ENCODE measurements at places on chromosomes 1 and 21. TPM values are rescaled to one million over a fixed set of nuclear protein-coding genes. Genes with fewer than 3 reads are reported as not detected.

Gene OPTC
- not detected for total RNA-seq

DNA sequence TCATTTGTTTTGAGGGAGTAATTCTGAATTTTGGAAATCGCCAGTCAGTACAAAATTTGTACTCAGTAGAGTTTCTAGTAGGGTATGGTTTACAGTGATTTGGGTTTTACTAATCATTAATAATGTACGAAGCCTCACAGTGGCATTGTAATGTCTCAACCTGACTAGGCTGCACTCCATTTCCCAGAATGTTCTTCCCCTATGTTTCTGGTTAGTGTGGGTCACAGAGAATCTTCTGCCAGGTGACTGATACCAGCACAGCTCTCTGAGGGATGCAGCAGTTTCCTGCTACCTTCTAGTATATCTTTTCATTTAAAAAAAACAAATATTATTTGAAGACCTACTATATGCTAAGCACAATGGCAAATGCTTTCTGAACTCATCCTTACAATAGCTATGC is 112.9 kb downstream of the PTPN14 start:
- H3K27ac ChIP-seq: peak overlapping the region; percentile 74
- H3K27me3 ChIP-seq: no peaks in the 10 kb centered on the region
- no peaks in the 10 kb centered on the region for H3K36me3 ChIP-seq
- peaks cover 7% of the 10 kb centered on the region for H3K4me1 ChIP-seq
- DNase-seq: no peak

DNA sequence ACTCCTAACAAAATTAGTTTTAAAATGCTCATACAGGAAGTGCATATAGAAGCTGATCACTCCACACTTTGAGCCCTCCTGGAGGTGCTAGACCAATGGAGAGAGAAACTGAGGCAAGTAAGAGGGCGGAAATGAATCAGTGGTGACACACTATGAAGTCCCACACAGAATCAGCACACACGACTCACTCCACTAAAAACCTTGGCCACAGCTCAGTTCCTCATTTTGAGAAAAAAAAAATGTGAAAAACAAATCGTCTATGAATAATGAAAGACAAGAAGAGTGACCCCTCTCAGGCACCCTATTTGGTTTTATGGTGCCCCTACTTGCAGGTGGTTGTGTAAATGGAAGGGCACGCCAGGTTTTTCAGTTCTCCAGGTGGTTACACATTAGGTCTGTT is 675.1 kb upstream of the BRINP3 start:
- H3K36me3 ChIP-seq: no peaks in the 10 kb centered on the region
- no peaks in the 10 kb centered on the region for H3K27me3 ChIP-seq
- no peak overlapping the region for H3K27ac ChIP-seq
- no peak for DNase-seq

- no peaks in the 10 kb centered on the region for H3K36me3 ChIP-seq
- H3K4me1 ChIP-seq: no peaks in the 10 kb centered on the region
- H3K27me3 ChIP-seq: no peaks in the 10 kb centered on the region
- no peak overlapping the region for H3K27ac ChIP-seq
These were observed 4.9 kb upstream of the GJB5 start for GRCh38 chr1:34749992-34750391.

DNA sequence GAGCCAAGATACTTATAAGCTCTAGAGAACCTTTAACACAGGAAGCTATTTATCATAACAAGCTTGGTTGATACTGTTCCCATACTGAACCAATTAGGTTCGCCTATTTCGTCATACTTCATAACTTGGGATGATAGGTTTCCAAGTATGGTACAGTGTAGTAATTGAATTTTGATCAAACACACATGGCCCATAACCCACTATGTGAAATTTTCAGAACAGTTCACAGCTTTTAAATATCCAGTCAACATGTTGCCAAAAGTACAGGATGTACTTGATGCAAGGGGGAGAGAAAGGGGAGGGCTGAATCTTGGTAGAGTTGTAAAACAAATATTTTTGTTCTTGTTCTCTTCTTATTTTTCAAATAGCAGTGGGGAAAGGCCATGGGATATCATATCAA is 86.6 kb downstream of the TM2D1 start:
- H3K36me3 ChIP-seq: no peaks in the 10 kb centered on the region
- no peak overlapping the region for H3K4me3 ChIP-seq

DNA sequence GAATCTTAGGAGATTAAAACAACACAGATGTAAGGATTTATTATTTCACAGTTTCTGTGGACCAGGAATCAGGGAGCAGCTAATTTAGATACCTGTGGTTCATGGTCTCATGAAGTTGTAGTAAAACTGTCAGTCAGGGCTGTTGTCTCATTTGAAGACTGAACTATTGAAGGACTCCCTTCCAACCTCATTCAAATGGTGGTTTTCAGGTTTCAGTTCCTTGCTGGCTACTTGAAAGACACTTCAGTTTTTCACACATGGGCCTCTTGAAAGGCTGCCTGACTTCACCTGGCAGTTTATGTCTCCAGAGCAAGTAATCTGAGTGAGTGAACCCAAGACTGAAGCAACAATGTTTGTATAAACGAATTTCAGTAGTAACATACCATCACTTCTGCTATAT is 915.9 kb downstream of the PLA2G4A start:
- H3K4me1 ChIP-seq: no peaks in the 10 kb centered on the region
- no peak for DNase-seq
- H3K4me3 ChIP-seq: no peak overlapping the region
- H3K27ac ChIP-seq: no peak overlapping the region
- no peaks in the 10 kb centered on the region for H3K27me3 ChIP-seq
- H3K36me3 ChIP-seq: no peaks in the 10 kb centered on the region

- no peak overlapping the region for H3K4me3 ChIP-seq
- no peaks in the 10 kb centered on the region for H3K27me3 ChIP-seq
- peaks cover 2% of the 10 kb centered on the region for H3K36me3 ChIP-seq
- peaks cover 22% of the 10 kb centered on the region for H3K4me1 ChIP-seq
- no peak for DNase-seq
These were observed 3.5 kb downstream of the NBL1 start for GRCh38 chr1:19647643-19648042.

- no peak overlapping the region for H3K4me3 ChIP-seq
- H3K27ac ChIP-seq: no peak overlapping the region
- H3K36me3 ChIP-seq: peaks cover 18% of the 10 kb centered on the region
- DNase-seq: no peak
- no peaks in the 10 kb centered on the region for H3K27me3 ChIP-seq
These were observed 42.3 kb downstream of the NVL start for GRCh38 chr1:224287714-224288113.

GRCh38 chr1:229342656-229343569 is at the start of gene CCSAP:
Gene CCSAP (minus strand): TSS chr1:229343047. CDS start chr1:229342465, 582 bp downstream.
- H3K36me3 ChIP-seq: no peaks in the 10 kb centered on the region
- peak within 1 kb of the TSS; percentile 78 for H3K4me3 ChIP-seq
- peaks cover 2% of the 10 kb centered on the region for H3K4me1 ChIP-seq
- peaks cover 12% of the 10 kb centered on the region for H3K27me3 ChIP-seq
- DNase-seq: peak; percentile 38

All from IMR-90 (cell line).